ENCODE measurements at places on chromosomes 4 and X.

DNA sequence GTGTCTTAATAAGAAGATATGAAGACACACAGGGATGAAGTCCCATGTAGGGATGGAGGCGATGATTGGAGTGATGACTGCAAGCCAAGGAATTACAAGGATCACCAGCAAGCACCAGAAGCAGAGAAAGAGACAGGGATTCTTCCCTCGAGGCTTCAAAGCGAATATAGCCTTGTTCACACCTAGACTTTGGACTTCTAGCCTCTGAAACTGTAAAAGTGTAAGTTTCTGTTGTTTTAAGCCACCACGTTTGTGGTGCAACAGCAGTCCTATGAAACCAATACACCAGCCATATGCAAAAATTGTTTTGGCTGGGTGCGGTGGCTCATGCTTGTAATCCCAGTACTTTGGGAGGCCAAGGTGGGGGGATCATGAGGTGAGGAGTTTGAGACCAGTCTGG lies 9.8 kb upstream of the PDS5A start:
- DNase-seq: no peak

DNA sequence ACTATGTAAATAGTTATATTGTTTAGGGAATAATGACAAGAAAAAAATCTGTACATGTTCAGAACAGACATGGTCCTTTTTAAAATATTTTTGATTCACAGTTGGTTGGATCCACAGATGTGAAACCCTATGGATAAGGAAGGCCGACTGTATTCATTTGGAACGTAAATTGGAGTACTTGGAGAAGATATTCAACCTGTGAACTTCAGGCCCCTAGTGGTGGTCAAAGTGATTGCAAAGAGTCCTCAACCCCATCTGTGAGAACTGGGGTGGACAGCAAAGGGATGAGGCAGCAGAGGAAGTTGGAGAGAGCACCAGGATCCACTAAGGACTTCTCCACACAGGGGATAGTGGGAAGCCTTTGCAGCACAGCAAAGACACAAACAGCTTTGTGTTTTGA lies 6.2 kb upstream of the CXCL13 start:
- peak; percentile 57 for DNase-seq

DNA sequence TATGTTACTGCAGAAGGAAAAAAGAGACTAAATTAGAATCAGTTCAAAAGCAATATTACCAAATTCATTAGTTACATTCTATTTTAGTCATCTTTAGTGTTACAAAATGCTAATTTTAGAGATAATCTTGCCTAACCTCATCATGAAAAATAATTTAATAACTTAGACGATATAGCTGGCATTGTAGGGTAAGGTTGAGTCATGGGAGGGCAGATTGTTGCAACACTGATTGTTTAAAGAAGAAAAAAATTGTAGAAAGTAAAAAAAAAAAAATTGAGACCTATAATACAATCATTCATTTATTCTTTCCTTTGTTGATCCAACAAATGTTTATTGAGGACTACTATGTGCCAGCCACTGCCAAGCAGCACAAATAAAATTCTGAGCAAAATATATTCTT lies 330.9 kb downstream of the GBA3 start:
- DNase-seq: no peak

DNA sequence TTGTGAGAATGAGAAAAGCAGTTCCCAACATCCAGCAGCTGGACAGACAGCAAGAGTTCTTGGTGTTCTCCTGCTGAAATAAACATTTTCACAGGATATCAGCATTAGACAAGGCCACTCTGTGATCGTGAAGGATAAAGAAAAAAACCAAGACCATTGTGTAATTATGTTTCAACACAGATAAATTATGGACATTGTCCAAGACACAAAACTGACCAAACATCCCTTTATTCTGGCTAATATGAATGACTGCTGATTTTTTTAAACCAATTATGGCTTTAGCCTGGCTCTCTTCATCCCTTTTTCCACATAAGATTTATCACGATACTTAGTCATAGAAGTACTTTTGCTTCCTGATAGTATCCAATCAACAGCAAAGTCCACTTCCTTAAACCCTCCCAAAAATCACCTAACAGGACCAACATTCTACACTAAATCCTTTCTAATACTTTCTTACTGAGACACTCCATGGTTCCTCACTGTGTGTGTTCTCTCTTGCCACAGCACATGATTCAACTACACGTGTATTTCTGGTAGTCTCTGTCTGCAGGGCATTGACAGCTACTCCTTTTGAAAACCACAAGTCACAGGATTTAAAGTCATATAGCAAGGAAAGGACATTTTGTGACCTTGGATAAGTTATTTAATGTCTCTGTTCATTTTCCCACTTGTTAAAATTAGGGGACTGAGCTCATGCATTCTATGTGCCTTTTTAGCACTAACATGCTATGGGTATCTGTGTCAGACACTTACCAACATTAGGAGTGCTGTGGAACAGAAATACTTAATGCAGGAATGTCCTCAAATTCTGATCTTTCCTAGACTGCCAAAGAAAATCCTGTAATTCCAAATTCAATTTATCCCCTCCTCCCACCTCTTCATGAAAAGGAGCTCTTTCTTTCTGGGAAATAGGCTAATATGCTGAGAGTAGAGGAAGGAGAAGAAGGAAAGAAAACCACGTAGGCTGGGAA lies 137.2 kb upstream of the PGRMC2 start:
- peak; percentile 53 for DNase-seq

DNA sequence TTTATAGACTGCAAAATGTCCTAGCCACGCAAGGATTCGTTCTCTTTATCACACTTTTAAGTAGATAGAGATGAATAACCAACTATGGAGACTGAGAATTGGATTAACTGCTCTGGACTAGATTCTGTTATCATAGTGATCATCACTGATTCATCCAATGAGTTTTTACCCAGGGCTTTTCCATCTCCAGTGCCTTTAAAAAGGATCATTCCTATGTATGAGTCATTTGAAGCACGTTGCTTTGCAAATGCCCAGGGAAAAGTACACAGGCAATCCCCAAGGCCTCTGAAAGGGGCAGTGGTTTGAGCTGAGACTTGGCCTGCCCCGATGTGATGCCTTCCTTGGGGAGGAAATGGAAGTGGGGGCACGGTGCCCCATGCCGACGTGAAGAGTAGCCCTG lies 122.7 kb upstream of the PSAPL1 start:
- no peak for DNase-seq

DNA sequence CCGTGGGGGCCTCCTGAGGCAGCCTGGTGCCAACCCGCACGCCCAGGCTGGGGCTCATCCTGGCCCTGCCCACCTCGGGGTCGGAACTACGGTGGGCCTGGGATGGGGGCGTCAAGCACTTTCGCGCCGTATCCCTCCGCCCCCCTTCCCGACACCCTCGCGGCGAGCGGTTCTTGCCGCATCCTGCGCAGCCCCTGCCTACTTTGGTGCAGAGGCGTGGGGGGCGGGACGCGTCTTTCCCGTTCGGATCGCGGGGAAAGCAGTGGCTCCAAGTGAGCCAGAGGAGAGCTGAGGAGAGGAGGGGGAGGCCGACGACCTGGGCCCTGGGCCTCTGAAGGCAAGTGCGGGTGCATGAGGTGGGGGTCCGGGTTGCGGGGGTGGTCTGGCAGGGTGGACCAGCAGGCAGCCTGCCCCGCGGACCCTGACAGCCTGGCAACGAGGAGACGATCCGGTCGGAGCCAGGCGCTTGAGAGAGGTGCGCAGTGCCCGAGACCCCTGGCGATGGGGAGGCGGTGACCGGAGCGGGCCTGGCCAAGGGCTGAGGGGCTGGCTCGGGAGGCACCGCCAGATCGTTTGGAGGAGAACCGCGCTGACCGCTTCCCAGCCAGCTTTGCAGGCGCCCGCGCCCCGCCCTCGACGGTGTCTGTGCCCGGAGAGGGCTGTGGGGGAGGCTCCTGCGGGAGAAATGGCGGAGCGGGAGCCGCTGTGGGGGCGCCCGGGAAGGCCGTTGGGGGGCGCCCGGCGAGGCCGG lies at the start of gene GPRASP2:
Gene GPRASP2 (plus strand): TSS at position 233 of the 751 bp plus-strand sequence. CDS start 2,422 bp downstream, outside the sequence.
- DNase-seq: peak; percentile 39

GRCh38 chrX:70979136-70979762 lies 48.4 kb upstream of the SLC7A3 start:
- DNase-seq: peak; percentile 13

All from suppressor macrophage (primary cell).